ENCODE measurements at places on chromosomes 12 and 14. TPM values are rescaled to one million over a fixed set of nuclear protein-coding genes. Genes with fewer than 3 reads are reported as not detected.

DNA sequence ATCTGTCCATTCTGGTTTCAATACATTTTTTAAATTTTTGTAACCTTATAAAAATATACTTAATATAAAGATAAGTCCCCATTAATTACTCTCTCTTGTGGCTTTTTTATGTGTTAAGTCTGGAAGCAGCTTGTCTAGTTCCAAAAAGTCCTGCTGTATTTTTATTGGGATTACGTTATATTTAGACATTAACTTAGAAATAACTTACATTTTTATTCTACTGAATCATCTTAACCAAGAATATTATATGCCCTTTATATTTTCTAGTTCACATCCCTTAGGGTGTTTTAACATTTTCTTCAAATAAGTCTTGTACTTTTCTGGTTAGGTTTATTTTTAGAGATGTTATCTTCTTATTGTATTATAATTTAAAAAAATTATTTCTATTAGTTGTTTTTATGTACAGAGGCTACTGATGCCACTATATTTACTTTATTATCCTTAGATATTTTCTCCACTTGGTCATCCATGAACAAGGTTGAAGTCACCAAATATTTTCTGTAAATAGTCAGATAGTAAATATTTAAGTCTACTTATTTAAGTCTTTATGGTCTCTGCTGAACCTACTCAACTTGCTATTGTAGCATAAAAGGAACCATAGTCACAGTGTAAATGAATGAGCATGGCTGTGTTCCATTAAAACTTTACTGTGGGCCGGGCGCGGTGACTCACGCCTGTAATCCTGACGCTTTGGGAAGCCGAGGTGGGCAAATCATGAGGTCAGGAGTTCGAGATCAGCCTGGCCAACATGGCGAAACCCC is 132.4 kb upstream of the NEDD1 start:
- no peaks in the 10 kb centered on the region for H3K4me1 ChIP-seq
- no peak overlapping the region for H3K4me3 ChIP-seq
- DNase-seq: no peak

DNA sequence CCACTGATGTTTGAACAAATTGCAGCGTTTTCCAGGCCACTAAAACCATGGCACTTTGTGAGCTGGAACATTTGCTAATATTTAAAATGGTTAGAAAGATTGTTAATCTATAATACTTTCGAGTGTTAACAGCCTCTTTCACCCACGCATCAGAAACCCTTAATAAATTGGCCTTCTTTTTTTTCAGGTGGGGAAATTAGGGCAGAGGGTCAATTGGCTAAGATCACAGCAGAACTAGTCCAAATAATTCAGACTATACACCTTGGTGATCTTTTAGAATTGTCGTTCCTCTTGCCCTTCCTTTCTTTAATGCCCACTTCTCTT is 105.8 kb downstream of the PTCSC3 start:
- H3K4me1 ChIP-seq: no peaks in the 10 kb centered on the region
- no peaks in the 10 kb centered on the region for H3K36me3 ChIP-seq
- no peak overlapping the region for H3K27ac ChIP-seq

- H3K27me3 ChIP-seq: peaks cover 42% of the 10 kb centered on the region
- no peaks in the 10 kb centered on the region for H3K4me1 ChIP-seq
- no peak overlapping the region for H3K4me3 ChIP-seq
- H3K27ac ChIP-seq: no peak overlapping the region
- no peak for DNase-seq
- H3K36me3 ChIP-seq: peaks cover 1% of the 10 kb centered on the region
Observed at GRCh38 chr14:77264466-77265186, 6.4 kb downstream of the NGB start.

DNA sequence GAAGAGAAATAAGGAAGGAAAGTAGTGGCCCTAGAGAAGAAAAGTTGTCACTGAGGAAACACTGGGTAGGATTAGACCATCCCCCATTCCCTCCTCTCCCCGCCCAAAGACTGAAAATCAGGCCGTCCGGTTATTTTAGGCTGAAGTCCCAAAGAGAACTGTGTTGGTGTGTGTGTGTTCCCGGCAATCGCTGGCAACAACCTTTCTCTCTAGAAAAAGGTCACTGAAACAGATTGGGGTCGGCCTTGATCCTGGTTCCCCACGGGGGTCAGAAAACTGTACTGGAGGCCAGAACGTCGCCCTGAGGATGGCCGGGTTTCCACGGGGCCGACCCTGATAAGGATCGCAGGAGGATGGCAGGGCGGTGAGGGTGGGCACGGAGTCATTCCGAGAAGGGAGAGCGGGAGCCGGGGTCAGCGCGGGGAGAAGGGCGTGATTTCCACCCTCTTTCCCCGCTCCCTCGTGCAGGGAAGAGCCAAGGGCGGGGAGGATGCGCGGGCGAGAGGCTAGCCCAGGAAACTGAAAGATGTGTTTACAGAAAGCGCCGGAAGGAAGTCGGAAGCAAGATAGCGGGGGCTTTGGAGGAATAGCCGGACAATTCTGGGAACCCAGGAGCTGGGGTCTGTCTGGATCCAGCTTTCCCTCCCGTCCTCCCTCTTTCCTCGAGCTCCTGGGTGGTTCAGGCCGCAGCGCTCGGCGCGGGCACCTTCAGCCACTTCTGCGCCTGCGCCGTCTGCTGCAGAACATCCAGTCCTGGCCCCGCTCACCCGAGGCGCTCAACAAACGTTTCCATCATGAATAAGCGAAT is 25.3 kb upstream of the SPTLC2 start:
- peaks cover 16% of the 10 kb centered on the region for H3K4me1 ChIP-seq
- no peaks in the 10 kb centered on the region for H3K36me3 ChIP-seq
- H3K27me3 ChIP-seq: peaks cover 2% of the 10 kb centered on the region
- DNase-seq: peak; percentile 77

DNA sequence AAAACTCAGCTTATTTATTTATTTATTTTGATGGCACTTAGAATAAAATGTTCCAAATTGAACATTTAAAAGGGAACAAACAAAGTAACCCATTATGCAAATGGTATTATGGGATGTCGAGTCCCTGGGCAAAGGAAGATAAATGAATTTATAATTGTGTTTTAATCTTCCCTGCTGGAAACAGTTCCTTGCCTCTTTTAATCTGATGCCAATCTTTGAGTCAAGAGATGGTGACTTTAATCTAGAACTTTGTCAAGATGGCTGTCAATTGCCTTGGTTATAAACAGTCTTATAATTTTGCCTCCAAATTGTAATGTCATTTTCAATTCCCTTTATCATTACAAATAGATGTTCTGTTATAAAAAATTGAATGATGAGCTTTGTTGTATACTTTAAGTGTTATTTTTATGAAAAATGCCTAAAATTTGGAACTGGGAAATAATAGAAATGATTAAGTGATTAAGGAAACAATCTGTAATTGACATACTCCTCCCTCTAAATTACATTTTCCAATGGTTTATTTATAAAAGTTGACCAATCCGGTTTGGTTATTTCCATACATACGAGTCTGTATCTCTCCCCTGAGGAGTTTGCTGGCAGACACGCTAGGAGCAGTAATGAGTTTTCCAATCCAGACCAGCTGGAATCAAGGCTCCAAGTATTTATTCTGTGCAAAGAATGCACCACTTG is 134.9 kb upstream of the FRMD6 start:
- H3K4me1 ChIP-seq: no peaks in the 10 kb centered on the region
- H3K4me3 ChIP-seq: no peak overlapping the region
- no peak for DNase-seq

DNA sequence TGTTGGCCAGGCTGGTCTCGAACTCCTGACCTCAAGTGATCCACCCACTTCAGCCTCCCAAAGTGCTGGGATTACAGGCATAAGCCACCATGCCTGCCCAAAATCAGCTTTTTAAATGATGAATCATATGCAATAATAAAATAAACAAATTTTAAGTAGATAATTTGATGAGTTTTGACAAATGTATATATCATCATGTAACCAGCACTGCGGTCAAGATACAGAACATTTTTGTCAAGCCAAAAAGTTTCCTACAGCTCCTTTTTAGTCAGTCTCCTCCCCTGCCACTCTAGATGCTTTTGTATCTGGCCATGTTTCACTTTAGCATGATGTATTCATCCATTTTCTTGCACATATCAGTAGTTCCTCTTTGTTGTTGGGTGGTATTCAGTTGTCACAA is 17.2 kb downstream of the FRMD6 start:
- no peaks in the 10 kb centered on the region for H3K27me3 ChIP-seq
- H3K4me3 ChIP-seq: no peak overlapping the region
- DNase-seq: no peak
- no peak overlapping the region for H3K27ac ChIP-seq
- H3K36me3 ChIP-seq: peaks cover 3% of the 10 kb centered on the region
- no peaks in the 10 kb centered on the region for H3K4me1 ChIP-seq

GRCh38 chr12:82937151-82937550 is 250.4 kb downstream of the TMTC2 start:
- no peaks in the 10 kb centered on the region for H3K27me3 ChIP-seq
- DNase-seq: no peak
- H3K27ac ChIP-seq: no peak overlapping the region
- H3K4me1 ChIP-seq: no peaks in the 10 kb centered on the region
- no peaks in the 10 kb centered on the region for H3K36me3 ChIP-seq
- H3K4me3 ChIP-seq: no peak overlapping the region

DNA sequence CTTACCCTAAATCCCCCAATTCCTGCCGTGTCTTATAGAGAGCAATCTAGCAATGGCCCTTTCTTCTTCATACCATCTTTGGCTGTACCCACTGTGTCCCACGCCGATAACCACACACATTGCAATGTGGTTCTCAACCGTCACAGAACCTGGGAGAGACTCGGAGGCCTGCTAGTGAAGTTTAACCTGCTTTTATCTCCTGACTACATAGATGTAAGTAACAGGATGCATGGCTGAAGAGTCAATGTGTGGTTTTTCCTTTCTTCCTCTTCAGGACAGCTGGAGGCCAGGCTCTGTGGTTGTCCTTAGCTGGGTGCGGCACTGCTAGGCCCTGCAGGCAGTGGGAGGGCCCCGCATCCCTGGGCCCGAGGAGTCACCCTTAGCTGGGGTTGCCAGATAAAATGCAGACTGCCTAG is 51.3 kb downstream of the ZNF664 start:
- H3K27me3 ChIP-seq: peaks cover 2% of the 10 kb centered on the region
- DNase-seq: no peak
- no peak overlapping the region for H3K27ac ChIP-seq
- peaks cover 5% of the 10 kb centered on the region for H3K4me1 ChIP-seq
- no peak overlapping the region for H3K4me3 ChIP-seq

- no peaks in the 10 kb centered on the region for H3K36me3 ChIP-seq
- DNase-seq: no peak
- no peak overlapping the region for H3K27ac ChIP-seq
- no peak overlapping the region for H3K4me3 ChIP-seq
Observed at GRCh38 chr12:108342985-108343384, 3.9 kb upstream of the CMKLR1 start.

Gene LMO3
- total RNA-seq: not detected

Gene KLRK1
- 319 TPM for total RNA-seq

Gene KCNC2
- not detected for total RNA-seq

Gene OR6S1
- not detected for total RNA-seq

Gene SLC2A3
- total RNA-seq: 219 TPM

Gene ZDHHC22
- not detected for total RNA-seq

Gene RD3L
- not detected for total RNA-seq
